ENCODE measurements at places on chromosomes 12 and 14.
A peak's percentile ranks its signal among the peaks of the same experiment; 100 is the strongest.

DNA sequence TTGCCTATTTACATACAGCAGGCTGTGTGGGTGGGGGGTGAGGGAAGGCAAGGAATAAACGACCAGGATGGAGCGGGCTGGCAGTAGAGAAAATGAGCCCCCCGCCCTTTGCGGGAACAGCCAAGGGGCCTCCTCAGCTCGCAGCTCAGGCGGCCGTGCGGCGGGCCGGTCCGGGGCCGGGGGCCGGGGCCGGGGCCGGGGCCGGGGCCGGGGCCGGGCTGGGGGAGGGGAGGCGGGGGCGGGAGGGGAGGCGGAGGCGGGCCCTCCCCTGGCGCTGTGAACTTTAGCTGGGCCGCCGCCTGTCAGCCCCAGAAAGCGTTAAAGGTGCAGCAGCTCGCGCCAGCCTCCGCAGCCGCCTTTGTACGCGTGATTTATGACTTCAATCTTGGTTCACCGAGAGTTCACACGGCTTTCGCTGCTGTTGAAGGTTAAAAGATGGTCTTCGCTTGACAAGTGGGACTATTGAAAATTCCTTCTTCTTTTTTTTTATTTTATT, 28.8 kb downstream of the HOXC4 start:
- peak; percentile 78 for DNase-seq

GRCh38 chr12:23029185-23029584, 404.2 kb downstream of the ETNK1 start:
- no peak for DNase-seq

GRCh38 chr14:62373944-62374343, 611.7 kb downstream of the SNAPC1 start:
- no peak for DNase-seq

DNA sequence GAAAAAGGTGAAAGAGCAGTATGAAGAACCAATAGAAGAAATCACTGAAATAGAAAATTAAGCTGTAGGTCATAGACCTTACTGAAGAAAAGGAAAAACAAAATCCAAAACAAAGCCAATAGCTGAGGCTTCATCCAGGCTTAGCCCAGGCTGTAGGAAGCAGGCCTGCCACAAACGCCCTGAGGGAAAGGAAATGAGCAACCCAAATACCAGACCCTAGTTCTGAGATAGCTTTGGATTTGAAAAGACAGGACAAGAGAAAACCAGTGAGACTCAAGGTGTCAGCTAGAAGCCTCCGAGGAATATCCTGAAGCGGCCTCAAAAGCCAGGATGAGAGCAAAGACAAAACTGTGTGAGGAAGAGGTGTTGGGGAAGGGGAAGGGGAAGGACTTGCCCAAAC, 79.2 kb downstream of the FERMT2 start:
- DNase-seq = no peak

- DNase-seq = no peak
Measured at GRCh38 chr14:103734081-103734888, 18.7 kb downstream of the ZFYVE21 start.

DNA sequence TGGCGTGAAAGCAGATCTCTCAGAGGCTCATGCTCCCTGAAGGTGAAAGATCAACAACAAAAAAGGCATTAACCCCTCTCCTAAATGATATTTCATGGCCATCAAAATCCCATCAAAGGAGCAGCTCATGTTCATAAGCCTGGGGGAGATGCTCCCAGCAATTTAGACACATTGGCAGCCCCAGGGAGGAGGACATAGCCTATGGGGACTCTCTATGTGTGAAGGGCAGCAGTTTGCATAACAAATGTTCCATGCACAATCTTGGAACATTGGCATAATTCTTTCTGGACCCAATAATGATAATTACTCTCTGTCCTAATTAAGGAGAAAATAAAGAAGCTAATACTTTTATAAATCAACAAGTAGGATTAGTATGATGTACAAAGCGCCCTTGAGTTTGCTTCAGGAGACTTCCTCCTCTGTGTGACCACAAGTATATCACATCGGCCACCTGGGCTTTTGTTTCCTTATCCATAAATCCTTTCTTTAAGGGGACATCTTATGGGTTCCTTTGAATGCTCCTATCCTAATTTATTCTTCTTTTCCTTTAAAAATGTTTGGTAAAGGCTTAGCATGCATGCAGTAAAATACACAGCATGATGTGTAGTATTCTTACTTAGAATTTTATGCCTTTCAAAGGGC, 161.9 kb upstream of the PLEKHG7 start:
- DNase-seq = no peak

GRCh38 chr12:84172823-84173424, 739.7 kb downstream of the SLC6A15 start:
- no peak for DNase-seq

DNA sequence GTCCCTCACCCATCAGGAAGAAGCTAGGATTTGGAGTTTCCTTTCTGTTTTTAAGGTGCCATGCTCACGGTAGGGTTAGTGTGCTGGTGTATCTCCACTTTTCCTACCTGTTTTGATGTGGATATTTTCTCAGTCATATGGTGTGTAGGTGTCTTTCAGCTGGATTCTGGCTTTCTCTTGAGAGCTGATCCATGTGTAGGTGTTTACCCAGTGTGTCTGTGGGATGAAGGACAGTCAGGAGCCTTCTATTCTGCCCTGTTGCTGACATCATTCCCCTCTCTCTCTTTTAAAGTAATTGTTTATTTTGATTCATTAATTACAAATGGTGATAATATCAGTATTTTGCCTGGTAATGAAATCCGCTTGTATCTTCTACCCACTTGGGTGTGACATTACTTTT, 22.8 kb downstream of the TMX1 start:
- DNase-seq = no peak

DNA sequence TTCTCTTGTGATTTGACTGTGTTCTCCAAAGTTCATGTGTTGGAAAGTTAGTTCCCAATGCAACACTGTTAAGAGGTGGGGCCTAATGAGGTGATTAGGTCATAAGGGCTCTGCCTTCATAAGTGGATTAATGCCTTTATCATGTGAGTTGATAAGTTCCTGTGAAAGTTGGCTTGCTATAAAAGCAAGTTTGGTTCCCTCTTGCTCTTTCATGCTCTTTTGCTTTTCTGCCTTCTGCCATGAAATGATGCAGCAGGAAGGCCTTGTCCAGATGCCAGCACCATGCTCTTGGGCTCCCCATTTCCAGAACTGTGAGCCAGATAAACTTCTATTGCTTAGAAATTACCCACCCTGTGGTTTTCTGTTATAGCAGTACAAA, 41.9 kb downstream of the SLC16A7 start:
- no peak for DNase-seq

- peak; percentile 75 for DNase-seq
Measured at GRCh38 chr12:53048780-53049401, 974 bp upstream of the TNS2 start.

DNA sequence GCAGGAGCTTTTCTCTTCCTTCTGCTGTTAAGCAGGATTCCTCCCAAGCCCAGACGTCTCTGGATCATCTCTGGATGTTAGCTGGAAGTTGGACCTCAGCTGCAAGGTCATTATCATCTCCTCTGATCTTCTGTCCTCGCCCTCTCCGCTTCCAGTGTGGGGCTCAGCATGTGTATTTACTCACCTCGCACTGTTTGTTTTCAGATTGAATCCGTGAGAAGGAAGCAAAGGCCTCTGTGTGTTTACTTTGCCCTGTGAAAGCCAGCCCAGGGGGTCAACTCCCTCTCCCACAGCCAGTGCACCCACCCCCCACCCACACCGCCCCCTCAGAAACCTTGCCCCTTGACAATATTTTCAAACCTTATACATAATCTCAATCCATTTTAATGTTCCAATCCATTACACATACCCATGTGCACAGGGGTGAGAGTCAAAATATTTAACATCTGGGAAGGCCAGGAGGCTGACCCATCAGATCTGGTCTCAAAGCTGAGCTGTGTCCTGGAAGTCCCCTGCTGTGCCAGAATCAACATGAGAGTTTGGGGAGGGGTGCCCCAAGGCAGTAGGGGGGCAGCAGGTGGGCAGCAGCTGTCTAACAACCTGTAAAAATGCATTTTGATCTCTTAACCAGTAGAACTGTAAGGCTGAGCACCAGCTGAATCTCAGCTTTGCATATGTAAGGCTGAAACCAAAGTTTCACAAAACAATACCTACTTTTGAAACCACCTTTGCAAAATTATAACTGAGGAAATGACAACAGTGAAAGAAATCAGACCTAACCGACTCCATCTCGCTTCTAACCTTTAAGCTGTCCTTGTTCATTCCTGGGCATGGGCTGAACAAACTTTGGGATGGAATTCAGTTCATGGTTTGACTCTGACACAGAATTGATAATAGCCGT, 157.9 kb downstream of the ZNF664 start:
- no peak for DNase-seq

DNA sequence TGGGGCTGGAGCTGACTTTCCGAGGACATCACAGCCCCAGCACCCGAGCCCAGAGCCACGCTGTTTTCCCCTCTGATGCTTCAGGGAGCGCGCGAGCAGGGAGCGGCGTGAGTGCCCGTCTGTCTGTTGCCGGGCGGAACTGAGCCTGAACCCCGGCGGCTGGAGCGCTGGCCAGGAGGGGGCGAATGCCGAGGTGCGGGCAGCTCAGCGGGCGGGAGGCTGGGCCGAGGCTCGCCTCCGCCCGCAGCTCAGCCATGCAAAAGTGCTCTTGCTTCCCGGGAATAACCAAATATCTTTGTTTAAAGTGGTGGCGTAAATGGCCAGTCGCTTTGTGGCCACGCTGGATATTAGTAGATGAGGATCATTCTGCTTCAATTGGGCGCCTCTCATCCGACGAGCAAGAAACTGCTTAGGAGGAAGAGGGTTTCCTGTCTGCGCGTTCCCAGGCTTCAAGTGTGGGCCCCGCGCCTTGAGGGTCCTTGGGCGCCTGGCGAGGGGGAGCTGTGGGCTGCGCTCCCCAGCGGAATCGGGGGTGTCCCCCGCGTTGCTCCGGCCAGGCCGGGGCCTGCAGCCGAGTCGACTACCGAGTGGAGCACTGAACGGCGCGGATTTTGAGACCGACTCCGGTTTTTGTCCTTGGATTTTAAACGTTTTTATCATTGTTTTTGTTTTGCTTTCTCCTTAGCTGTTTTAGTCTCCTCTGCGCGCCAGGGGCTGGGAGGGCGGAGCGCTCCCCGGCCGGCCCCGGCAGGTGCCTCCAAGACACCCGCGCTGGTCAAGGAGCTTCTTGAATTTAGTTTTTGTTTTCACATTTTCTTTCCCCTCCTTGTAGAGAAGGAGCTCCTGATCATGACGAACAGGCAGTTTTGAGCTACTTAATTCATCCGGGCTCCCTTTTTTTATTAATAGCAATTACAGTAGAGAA, 831 bp upstream of the NKX2-1 start:
- peak; percentile 90 for DNase-seq

DNA sequence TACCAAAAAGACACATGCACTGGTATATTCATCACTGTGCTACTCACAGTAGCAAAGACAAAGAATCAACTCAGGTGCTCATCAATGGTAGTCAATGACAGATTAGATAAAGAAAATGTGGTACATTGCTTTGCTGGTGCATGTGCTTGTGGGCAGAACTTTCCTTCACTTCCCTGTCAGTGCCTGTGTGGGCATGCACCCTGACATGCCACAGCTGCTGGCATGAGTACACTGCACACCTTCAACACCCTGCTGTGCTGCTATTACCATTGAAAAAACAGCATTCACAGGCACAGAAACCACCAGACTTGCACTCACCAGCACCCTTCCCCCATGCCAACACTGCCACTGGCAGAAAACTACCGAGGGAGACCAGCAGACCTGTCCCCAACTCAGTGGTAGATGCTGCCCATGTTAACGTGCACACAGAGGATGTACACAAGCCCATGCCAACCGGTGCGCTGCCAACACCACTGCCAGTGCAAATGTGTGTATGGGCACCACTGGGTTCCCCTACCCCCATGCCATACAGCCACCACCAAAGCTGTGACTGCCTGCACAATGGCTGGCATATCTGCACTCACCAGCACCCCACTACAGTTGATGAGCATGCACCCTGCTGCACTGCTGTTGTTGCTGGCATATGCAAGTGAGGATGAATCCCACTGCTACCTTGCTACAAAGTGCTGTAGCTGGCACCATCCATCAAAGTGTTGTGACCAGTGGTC, 57.4 kb downstream of the APOBEC1 start:
- DNase-seq = no peak

GRCh38 chr12:122393817-122394216, 28.7 kb downstream of the CLIP1 start:
- DNase-seq = no peak

DNA sequence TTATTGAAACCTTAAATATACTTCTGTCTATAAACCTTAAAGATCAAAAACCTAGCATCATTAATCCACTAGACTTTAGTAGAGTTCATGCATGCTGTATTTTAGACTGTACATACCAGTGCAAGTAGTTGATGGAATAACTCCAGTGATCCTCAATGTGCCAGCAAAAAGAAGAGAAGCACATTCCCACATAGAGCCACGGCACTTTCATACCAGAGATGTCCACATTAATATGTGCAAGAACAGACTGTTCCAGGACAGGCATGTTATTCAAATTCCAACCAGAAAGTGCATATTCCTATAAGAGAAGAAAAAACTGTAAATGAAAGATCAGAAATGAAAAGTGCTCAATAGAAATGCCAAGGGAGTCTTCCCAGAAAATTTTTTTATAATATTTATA, 55.0 kb downstream of the KDM5A start:
- DNase-seq = no peak

- peak; percentile 93 for DNase-seq
Measured at GRCh38 chr12:12561371-12562015, 1.2 kb downstream of the DUSP16 start.

Measured in upper lobe of left lung (tissue), 6 donors.